ENCODE measurements at places on chromosomes 12 and 14.
A peak's percentile ranks its signal among the peaks of the same experiment; 100 is the strongest.

DNA sequence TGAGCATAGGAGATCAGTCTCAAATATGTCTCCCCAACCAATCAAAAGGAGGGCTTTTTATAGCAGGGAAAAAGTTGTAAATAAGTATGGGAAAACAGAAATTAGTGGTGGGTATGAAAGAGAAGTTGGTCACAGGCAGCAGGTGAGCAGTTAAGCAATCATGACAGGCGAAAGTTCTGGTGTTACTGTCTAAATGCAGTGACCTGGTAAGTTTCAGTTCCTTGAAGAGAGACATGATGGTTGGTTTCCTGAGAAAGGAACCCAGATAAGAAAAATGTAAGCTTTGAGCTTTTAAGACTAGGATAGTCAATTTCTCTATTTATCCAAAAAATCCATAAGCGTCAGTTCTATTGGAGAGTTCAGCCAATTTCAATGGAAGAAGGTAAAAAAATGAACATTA is 466.2 kb upstream of the FLRT2 start:
- no peak for DNase-seq

DNA sequence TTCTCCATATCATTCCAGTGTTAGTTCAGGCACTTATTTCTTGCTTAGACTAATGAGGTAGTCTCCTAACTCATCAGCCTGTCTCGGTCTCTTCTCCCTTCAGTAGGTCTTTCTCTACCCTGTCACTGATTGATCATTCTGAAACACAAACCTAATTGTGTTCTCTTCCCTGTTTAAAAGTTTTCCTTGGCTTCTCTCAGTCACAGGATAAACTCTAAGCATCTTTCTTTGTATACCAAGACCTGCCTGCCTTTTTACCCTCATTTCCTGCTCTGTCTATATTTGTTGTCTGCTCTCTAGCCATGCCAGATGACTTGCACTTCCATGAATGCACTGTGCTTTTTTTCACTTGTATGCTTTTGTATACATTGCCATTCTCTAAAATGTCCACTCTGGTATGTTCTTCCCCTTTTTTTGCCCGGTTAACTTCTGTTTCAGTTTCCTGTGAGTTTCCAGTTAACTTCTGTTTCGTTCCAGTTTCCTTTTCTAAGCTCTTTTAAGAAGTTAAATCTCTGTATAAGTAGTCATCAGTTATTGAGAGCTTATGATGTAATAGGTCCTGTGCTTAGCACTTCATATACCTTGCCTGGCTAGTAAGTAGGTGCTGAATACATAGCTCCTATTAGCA is 12.8 kb downstream of the DIP2B start:
- no peak for DNase-seq

DNA sequence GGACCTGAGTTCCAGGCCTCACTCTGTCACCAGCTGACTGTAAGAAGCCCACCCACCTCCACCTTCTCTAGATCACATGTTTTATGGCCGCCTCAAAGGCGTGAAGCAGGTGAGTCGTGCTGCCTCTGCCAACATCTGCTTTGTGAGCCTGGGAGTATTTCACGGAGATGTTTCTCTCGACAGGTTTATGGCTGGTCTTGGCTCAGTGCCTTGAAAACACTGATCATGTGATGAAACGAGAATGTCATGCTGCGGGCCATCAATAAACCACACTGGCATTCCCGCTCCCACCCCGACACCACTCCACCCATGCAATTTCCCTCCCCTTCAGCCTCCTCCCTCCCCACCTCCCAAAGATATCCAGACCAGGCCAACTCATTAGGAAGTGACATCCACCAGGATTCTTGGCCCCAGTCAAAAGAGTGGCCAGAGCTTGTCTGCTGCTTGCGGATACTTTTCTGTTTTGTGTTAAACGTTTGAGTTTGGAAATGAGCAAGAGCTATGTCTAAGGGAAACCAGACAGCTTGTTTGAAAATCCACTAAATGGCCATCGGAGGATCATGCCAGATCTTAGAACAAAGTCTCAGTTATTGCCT is 53.8 kb upstream of the NTF3 start:
- no peak for DNase-seq

DNA sequence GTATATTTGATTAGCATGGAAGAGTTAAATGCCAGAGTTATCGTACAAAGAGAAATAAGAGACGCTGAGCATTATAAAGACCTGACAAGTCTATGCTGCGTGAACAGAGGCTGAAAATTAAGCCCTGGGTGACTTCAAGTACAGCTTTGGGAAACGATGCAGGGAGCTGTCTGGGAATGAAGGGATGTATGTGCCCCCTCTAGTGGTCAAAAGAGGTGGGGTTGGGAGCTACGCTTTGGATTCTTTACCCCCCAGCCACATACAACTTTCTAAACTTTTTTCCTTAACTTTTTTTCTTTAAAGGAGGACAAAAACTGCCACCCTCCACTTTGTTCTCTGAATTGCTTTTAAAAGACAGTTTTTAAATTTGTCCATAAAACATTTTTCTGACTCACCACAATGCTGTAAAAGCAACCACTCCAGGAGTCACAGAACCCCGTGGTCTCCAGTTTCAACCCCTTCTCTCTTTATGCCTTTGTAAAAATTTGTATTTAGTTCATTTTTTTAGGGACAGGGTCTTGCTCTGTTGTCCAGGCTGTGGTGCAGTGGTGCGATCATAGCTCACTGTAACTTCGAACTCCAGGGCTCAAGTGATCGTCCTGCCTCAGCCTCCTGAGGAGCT is 59.4 kb downstream of the ZNF664 start:
- DNase-seq: peak; percentile 74

DNA sequence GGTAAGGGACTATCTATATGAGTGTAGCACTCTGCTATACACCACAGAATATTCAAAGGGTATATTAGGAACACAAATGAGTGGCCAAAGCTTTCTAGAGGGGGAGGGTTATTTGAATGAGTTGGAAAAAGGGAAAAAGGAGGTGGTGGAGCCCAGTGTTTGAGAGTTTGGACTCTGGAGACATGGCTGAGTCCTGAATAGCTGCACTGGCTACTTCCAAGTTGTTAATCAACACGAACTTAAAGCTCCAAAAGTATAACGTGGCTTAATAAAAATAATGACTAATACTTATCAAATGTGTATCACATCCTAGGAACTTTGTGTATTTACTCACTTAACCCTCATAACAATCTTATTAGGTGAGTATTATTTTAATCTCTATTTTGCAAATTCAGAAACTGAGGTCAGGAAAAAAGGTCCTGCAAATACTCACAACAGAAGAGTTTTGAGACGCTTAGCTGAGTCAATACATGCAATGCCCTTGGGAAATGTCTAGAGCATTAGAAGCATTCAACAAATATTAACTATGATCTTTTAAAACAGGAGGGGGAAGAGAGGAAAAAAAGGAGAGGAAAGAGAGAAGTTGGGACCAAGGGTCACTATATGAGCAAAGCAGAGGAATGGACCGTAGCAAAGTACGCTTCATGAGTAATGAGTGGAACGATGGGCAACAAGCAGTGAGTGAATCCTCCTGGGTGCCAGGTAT is 189.5 kb upstream of the HMGA2 start:
- DNase-seq: no peak

DNA sequence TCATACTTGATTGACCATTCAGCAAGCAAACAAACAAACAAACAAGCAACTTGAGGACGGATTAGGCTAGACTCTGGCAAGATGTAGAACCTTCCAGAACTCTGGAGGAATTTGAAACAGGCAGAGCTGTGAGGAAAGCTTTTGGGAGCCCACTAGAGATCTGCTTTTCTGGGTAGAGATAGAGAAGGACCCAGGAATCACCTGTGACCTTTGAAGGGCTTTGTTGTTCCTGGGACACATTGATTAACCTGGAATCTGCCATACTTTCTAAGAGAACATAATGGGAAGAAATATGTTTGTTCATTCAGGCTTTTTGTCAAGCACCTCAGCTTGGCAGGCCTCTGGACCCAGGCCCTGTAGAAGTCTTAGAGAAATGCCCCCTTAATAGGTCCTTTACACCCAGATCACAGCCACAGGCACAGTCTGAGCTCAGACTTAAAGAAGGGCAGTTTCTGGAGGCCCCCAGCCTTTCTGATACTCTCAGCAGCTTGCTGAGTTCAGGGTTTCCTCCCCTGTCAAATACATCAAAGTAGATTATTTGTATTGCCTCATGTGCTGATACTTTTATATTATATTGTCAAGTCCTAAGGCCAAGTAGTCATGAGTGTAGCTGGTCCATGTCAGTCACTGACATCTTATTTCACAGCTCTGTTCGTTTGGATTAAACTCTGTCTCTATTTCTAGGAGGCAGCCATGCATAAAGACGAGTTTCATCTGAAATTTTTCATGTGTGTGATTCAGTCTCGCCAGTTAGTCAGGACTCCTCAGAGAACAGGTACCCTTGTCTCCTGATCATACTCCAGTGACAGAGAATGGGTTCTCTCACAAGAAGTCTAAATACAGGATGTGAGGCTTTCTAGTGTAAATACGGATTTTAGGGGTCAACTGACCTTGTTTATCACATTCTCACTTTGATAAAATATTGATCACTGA is 1.1 kb upstream of the SENP1 start:
- DNase-seq: no peak

DNA sequence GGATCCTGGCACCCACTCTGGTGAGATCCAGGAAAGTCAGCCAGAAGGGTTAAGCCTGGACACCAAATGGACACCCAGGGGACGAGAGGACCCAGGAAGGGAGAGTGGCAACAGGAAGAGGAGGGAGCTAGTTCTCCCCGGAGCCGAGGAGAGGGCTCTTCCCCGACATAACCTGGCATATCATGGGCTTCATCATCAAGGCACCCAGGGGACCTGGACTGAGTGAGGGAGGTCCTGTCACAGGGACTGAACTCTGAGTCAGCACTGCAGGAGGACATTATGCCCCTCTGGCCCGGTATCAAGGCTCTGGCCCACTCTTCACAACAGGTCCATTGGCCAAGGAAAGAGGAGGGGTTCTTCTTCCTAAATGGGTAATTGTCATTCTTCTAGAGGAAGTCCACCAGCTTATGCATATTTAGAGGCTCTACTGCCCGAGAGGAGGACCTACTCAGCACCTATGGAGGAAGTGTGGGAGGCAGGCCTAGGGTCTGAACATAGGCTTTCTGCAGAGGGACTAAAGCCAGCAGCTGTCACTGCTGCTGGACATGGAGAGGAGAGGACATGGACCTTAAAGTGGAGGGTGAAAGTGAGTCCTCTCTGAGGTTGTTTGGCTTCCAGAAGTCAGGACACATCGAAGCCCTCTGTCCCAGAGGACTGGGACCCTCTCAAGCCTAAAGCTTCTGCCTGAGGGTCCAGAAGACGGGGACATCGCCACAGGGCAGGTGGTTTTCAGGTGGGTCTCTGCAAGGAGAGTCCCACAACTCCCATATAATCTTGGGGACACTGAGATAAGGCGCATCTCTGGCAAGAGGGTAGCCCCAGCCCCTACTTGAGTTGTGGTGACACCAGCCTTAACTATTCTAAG is 18.6 kb downstream of the ISCA2 start:
- DNase-seq: no peak

- no peak for DNase-seq
Measured at GRCh38 chr12:71007781-71008404, 87.4 kb upstream of the PTPRR start.

GRCh38 chr12:89817501-89818226 is 109.0 kb upstream of the ATP2B1 start:
- no peak for DNase-seq

DNA sequence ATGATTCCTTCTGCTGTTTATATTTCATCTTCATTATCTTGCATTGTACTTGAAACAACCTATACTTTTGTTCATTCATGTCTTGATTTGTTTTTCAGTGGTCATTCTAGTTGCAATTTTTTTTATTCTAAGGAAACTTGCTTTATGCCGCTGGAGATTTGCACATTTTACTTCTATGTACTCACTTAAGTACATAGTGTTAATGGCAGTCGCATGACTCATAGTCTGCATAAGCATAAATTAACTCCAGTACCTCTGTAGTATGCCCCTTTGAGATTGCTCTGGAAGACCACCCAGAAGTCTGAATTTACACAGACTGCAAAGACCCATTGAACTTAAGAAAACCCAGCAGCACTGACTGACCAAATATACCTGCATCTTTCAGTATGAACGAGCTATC is 77.0 kb downstream of the MSRB3 start:
- DNase-seq: no peak

GRCh38 chr12:39685854-39686657 is 66.5 kb upstream of the ABCD2 start:
- no peak for DNase-seq

GRCh38 chr12:100229876-100230275 is 29.3 kb downstream of the ACTR6 start:
- DNase-seq: no peak

GRCh38 chr14:98623788-98624415 is 648.1 kb downstream of the BCL11B start:
- no peak for DNase-seq

- DNase-seq: no peak
Measured at GRCh38 chr12:75137896-75138295, 71.7 kb downstream of the KCNC2 start.

DNA sequence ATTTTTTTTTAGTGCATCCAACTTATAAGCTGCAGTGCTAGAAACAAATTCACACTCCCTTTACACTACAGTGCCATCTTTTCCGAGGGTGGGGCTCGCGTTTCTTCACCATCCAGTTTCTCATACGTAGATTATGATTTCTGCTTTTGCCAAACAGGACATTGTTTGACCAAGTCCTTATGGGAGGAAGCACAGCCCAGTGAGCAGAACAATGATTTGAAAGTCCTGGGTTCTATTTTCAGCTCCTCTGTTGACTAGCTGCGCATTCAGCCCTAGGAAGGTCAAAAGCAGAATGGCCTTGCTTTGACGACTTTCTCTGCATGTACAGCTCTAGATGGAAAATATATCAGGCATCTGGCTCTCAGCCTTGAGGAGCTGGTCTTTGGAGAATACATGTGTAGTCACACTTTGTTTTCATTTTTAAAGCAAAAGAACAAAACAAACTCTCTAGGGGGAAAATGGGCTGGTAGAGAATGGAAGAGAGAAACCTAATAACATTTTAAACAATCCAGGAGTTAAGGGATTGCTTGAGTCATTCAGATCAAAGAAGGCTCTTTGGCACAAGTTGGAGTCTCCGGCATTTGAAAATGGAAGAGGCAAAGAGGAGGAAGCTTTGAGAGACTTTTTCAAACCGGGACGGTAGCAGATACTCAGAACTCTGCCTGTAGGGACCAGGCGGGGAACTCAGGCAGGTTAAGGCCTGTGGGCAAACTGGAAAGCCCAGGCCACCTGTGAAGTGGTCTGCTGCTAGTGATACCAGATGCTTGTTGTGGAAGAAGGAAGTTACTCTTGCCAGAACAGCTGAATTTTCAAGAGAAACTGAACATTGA is 257.3 kb upstream of the PLEKHG7 start:
- no peak for DNase-seq

DNA sequence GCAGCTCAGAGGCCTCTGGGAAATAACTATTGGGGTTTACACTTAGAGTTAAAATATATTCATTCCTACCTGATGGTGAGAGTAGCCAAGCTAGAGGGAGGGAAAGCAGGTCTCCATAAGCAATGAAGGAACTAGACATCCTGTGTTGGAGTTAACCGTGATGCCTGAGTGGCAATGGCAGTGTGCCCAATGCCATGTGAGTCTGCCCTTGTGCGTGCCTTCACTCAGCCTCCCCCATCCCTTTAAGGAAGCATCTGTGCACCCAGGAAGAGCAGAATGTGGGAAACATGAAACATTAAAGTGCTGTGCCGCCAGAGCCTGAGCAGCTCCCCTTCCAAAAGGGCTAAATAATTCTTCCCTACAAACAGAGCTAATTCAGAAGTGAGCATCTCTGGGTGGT is 76.3 kb downstream of the COX16 start:
- DNase-seq: no peak

- DNase-seq: no peak
Measured at GRCh38 chr12:24072302-24072701, 122.8 kb upstream of the SOX5 start.
